ENCODE measurements at places on chromosomes 7 and 10.

DNA sequence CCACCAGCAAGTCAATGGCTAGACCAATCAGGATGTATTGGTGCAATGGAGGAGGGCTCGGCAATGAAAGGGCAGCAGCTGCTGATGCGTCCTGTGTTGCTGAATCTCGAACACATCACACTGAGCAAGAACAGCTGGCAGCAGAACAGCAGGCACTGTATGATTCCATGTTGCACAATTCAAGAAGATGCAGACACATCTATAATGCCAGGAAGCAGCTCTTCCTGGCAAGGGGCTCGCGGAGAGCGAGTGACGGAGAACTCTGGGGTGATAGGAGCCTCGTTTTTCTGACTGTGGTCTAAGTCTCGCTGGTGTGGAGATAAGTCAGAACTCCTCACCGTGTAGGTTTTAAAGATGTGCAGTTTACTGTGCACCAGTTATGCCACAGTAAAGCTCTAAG, 24.8 kb upstream of the PFKP start:
- DNase-seq: no peak

DNA sequence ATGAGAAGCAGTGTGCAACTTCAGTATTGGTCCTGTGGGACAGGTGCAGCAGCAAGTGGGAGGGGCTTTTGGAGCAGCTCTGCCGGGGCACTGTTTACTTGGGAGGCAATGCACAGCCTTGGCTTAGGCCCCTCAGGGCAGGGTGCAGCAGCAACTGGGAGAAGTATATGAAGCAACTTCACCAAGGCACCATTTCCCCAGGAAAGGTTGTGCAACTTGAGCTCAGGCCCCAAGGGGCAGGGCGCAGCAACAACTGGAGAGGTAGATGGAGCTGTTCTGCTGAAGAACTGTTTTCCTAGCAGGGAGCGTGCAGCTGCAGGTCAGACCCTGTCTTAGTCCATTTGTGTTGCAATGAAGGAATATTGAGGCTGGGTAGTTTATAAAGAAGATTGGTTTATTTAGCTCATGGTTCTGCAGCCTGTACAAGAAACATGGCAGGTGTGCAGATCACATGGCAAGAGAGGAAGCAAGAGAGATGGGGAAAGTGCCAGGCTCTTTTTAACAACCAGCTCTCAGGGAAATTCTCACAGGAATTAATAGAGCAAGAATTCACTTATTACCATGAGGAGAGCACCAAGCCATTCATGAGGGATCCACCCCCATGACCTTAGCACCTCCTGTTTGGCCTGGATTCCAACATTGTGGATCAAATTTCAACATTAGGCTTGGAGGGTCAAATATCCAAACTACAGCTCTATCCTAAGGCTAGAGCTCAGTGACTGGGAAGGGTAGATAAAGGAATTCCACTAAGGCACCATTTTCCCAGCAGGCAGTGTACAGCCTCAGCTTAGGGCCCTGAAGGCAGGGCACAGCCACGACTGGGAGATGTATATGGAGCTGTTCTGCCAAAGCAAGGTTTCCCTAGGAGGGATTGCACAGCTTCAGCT, 10.9 kb downstream of the GPR141 start:
- DNase-seq: no peak

DNA sequence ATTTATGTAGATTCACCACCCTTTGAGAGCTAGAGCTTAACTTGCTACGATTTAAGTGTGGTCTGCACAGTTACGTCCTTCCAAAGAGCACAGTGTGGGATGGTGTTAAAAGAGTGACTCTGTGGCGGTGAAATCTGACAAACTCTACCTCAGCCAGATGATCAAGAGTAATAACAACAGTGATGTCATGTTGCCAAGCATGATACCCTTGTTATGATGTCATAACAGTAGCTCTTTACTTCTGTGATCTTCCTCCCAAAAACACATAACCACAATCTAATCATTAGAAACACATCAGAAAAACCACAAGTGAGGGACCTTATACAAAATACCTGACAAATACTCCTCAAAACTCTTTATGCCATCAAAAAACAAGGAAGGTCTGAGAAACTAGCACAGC, 649.3 kb downstream of the POM121L12 start:
- DNase-seq: no peak

DNA sequence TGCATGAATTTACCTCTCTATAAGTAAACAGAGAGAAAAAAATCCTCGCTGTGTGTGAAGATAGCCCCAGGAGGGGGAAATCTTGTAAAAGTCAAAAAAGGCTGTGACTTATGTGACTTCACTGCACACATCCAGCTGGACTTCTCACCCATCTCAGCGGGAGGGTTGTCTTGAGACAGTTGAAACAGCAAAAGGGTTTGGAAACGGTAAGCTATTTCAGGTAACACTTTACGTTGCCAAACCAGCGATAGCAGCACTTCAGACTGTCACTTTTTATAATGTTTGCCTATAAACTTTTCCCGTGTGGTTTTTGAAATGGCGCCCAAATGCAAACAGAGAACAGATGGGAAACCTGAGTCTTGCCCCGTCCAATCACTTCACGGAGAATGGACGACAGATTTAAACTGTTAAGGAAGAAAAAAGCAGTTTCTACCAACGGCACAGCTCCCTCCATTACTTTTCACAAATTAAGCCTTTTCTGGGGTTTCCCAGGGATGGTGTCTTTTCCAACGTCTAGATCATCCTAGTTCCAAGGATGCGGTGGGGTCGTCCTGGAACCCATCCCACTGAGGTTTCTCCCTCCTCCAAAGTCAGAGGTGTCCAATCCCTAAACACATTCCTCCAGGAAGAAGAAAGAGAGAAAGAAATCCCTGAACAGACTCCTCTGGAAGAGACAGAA, 25.2 kb downstream of the FGFR2 start:
- DNase-seq: no peak

DNA sequence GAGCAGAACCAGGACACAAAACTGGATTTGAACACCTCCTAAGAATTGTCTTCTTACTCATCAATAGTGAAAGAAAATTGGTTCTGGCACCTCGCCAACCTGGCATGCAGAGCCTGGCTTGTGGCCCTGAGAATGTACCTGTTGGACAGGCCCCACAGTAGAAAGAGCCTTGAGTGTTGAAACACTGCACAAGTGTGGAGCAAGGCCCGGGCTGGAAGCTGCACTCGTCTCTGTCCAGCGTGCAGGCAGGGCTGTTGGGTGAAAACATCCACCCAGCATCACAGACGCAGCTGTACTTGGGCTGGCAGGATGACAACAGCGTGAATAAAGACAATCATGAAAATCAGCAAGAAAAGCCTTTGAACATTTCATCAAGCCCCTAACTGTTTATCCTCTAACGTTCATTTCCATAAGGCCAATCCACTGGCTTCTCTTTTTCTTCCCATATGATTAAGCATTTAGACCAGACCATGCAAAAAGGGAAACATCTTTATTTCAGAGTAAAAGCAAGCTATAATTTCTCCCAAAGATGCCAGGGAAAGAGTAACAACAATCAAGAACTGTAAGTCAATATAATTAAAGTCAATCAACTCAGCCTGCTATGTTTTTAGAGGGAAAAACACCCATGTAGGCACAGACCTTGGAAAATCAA, 15.6 kb downstream of the CUBN start:
- DNase-seq: no peak

DNA sequence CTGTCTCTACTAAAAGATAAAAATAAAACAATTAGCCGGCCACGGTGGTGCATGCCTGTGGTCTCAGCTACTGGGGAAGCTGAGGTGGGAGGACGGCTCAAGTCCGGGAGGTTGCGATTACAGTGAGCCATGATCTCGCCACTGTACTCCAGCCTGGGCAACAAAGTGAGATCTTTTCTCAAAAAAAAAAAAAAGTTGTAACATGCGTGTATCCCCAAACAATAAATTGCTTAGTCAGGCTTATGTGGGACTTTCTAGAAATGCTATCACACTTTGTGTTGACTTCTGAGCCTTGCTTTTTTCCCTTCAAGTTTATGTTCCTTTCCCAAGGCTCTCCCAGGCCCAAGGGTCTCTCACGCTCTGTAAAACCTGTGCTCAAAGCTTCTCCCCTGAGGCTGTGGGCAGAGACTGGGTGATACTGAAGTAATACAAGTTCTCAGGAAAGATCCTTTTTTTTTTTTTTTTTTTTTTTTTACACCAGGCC, 88.0 kb upstream of the TNS3 start:
- DNase-seq: no peak

- no peak for DNase-seq
Observed at GRCh38 chr7:128044064-128044463, 12.8 kb upstream of the LRRC4 start.
